ENCODE measurements at places on chromosomes 7 and 10. TPM values are rescaled to one million over a fixed set of nuclear protein-coding genes. Genes with fewer than 3 reads are reported as not detected.
A peak's percentile ranks its signal among the peaks of the same experiment; 100 is the strongest.

The C10orf67 gene
- 0.05 TPM for total RNA-seq

The SYNPO2L gene
- total RNA-seq, result not detected

GRCh38 chr10:110141185-110141584 is 66.2 kb upstream of the MXI1 start:
- DNase-seq, result peak; percentile 16

DNA sequence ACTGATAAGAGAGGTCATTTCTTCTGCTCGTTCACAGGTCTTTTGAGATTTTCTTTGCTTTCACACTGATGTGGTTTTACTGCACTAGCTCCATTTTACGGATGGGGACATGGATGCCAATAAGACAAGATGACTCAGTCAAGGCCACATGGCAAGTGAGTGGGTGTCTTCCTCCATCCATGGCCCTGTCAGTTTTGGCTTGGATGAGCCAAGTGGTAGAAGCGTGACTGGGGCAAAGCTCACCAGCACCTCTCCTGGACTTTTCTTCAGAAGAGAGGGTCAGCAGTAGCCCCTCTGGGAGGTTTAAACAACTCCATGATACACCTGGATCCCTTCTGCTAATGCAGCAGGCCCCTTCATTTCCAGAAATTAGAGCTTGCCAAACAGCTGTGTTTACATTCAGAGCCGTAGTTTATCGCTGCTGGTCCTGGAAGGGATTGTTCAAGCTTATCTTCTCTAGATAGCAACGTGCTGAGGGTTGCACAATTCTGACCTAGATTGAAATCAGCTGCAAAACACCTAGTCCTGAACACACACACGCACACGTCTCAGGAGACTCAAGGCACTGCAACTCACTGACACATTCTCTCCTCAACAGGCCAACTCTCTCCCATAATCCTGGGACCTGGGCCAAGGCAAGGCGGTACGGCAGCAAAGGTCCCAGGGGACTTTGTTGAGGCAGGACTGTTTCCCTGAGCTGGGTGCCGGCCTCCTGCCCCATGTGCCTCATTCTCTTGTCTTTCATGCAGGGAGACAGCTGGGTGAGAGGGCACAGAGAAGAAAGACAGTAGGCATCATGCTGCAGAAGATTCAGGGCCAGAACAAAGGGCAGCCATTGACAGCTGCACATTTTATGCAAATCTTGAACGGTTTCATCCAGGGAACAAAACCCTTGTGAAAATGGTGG is 14.2 kb upstream of the PDCD4 start:
- no peak for DNase-seq

DNA sequence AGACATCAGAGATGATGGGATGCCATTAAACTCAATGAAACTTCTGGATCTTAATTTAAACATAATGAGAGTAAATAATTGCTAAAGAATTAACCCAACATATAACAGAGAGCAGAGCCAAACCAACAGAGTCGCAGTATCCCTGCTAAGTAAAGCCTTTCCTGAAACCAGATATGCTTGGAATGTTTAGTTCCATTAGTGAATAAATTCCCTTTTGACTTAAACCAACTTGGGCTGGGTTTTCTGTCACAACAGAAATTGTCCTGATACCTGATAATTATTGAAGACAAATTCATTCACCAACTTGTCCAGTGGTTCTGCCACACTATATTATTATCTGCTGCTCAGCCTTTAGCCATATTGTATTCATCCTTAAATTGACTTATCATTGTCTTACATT is 286.7 kb downstream of the FZD1 start:
- DNase-seq, result no peak

DNA sequence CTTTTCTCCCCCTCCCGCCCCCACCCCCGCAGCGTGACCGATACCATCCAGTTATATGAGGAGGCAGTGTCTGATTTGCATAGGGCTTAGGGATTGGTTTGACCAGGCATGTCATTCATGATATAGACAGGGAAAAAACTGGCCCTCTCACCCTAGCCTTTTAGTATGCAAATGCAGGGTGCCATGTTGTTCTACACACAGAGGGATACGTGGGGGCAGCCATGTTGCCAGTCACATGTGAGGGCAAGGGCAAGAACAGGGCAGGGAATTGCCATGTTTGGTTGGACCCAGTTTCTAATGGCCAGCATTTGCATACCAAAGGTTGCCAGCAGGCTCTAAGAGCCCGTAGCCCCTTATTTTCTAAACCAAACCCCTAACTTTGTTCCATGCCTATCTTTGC is 552.1 kb downstream of the SORCS1 start:
- no peak for DNase-seq

- DNase-seq, result no peak
Observed at GRCh38 chr7:130913639-130914553, 179.9 kb upstream of the KLF14 start.

GRCh38 chr10:132543916-132544743 is 6.5 kb downstream of the INPP5A start:
- DNase-seq, result no peak

Data from M059J (cell line).